ENCODE measurements at places on chromosomes 12 and 14.

DNA sequence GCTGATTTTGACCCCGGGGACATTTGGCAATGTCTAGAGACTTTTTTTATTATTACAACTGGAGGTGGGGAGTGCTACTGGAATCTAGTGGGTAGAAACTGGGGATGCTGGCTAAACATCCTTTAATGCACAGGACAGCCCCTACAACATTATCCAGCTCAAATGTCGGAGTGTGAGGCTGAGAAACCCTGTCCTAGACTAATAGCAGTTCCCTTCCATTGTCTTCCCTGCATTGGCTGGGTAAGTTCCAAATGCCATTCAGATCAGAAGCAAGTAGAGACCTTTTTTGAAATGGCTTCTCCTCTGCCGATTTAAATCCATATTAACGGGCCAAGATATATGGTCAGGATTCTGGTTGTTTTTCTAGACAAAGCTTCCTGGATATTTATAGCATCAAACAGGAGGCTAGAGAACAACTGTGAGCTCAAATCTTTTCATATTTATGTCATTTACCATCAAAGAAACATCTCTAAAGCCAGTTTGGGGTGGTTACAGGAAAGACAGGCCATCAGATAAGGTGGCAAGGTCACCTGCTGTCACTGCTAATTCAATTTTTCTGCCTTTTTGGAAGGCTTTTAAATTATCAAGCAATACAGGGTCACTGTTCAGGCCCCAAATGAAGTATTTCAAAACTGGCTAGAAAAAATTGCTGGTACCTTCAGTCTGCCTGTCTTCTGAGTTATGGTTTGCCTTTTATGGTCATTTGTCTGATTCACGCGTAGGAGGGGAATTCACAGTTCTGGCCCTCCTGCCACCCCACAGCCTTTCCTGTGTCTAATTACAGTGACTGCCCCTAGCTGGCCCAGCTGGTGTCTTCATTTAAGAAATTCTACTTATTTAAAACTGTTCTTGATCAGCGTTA lies 20.1 kb upstream of the AKAP5 start:
- H3K27me3 ChIP-seq, result no peaks in the 10 kb centered on the region
- peaks cover 10% of the 10 kb centered on the region for H3K36me3 ChIP-seq
- peak; percentile 14 for DNase-seq
- H3K27ac ChIP-seq, result peak overlapping the region; percentile 36

DNA sequence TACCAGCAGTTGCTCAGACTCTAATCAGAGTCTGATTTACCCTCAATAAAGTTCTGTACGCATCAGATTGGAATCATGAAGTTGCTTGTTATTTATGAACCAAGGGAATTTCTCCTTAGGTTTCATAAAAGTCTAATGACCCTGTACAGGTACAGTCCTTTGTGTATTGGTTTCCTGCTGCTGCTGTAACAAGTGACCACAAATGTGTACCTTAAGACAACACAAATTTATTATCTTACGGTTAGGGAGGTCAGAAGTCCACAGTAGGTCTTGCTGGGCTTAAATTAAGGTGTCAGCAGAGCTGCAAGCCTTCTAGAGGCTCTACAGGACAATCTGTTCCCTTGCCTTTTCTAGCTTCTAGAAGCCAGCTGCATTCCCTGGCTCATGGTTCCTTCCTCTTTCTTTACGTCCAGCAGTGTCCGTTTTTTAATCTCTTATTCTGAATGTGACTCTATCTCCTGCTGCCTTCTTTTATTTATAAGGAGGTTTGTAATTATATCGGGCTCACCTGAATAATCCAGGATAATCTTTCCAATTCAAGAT lies 6.7 kb upstream of the DERA start:
- H3K27ac ChIP-seq, result no peak overlapping the region
- peaks cover 27% of the 10 kb centered on the region for H3K36me3 ChIP-seq
- H3K27me3 ChIP-seq, result no peaks in the 10 kb centered on the region
- H3K4me3 ChIP-seq, result no peak overlapping the region

GRCh38 chr14:81767266-81767995 lies 233.8 kb upstream of the SEL1L start:
- H3K27me3 ChIP-seq, result no peaks in the 10 kb centered on the region
- no peak overlapping the region for H3K4me3 ChIP-seq

DNA sequence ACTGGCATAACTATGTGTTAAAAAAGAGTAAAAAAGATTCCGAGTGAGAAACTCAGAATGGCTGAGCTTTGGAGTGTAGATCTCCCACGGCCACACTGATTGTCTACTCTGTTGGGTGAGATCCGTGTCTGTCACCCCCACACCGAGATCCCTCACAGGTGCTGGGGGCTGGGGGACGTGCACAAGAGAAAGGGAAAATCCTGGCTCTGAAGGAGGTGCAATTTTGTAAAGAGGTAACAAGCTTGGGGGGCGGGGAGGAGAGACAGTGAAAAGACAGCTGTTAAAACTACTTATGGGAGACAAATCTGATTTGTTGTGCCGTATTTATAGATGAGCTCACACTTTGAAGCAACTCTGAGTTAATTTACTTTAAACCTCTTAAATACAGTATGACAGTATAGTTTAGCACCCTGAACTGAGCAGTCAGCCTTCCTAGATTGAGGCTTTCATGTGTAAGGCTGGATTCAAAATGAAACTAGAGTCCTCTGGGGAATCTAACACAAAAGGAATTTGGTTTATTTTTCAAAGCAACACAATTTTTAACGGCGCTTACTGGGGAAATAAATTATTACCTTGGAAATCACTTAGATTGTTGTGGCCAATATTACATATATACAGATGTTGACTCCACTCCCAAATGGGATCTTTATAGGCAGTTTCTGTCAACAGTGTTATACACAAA lies 167.4 kb upstream of the RGS6 start:
- no peak overlapping the region for H3K4me3 ChIP-seq
- H3K27ac ChIP-seq, result no peak overlapping the region
- DNase-seq, result no peak
- no peaks in the 10 kb centered on the region for H3K36me3 ChIP-seq
- no peaks in the 10 kb centered on the region for H3K4me1 ChIP-seq

DNA sequence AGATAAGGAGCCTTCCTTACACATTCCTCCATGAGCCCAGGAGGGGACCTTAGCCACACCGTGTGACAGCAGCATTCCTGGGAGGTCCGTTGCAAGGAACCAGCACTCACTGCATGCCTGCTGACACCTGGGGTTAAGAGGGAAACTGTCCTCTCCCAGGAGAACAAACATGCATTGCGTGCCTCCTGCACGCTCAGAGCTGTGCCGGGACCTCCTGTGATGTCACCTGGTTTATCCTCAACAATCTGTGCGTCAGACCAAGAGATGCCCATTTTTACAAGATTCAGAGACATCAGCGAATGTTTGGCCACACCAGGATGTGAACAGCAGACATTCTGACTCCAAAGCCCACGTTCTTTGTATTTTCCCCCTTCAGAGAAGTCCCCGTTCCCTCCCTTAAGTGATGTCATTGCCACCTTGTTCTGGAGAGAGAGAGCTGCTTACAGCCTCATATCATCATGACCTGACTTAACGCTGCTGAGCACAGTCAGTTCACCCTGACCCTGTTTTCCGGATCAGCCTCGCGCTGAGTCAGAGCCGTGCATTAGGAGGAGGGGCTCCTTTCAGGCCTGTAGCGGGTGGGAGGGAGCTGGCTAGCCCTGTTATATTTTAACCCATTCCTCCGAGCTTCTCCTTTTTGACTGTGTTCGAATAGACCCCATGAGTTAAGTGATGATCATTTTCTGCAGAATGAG lies 36.2 kb downstream of the TMEM120B start:
- no peak for DNase-seq
- H3K4me3 ChIP-seq, result no peak overlapping the region
- no peak overlapping the region for H3K27ac ChIP-seq
- H3K36me3 ChIP-seq, result no peaks in the 10 kb centered on the region

Measured in CD4-positive, alpha-beta memory T cell (primary cell).